ENCODE measurements at places on chromosomes 2 and 18. TPM values are rescaled to one million over a fixed set of nuclear protein-coding genes. Genes with fewer than 3 reads are reported as not detected.

TFPI gene
- 0.08 TPM for total RNA-seq

DNA sequence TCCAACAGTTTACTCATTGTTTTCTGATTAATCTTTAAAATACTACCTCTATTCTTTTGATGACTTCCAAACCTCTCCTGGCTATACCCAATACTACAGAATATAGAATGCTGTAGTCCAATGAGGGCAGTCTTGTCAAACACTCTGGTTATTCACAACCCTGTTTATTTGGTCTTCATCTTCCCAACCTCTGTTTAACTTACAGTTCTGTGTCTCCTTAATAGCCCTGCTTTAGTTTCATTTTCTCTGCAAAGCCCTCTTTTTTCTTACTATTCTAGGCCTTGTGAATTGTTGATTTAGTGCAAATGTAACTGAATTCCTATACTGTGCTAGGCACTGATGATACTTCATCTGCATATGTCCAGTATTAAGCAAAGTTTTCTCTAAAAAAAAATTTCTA, 40.0 kb downstream of the ACVR2A start:
- no peak for DNase-seq

- no peak for DNase-seq
Observed at GRCh38 chr2:43511199-43511598, 84.6 kb downstream of the THADA start.

LAMA3 gene
- not detected for total RNA-seq

- no peak for DNase-seq
Observed at GRCh38 chr2:190717306-190717705, 68.4 kb downstream of the NAB1 start.

DNA sequence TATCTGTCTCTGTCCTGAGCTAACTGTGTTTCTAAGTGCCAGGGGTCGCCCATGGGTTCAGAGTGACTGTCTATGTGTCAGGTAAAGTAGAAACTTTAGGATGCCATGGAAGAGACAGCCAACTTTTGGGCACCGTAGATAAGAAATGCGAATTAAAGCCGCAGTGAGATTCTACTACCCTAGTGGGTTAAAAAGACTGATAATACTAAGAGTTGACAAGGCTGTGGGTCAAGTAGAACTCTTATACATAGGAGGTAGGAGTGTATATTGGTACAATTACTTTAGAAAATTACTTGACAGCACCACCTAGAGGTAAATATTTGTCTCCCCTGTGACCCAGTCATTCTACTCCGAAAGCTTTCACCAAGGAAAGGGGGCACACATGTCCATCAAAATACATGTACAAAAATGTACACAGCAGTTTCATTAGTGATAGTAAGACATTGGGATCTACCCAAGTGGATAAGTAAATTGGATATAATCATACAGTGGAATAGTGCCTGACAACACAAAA, 371.3 kb downstream of the SLC4A3 start:
- DNase-seq: no peak

CNDP1 gene
- total RNA-seq: not detected

DNA sequence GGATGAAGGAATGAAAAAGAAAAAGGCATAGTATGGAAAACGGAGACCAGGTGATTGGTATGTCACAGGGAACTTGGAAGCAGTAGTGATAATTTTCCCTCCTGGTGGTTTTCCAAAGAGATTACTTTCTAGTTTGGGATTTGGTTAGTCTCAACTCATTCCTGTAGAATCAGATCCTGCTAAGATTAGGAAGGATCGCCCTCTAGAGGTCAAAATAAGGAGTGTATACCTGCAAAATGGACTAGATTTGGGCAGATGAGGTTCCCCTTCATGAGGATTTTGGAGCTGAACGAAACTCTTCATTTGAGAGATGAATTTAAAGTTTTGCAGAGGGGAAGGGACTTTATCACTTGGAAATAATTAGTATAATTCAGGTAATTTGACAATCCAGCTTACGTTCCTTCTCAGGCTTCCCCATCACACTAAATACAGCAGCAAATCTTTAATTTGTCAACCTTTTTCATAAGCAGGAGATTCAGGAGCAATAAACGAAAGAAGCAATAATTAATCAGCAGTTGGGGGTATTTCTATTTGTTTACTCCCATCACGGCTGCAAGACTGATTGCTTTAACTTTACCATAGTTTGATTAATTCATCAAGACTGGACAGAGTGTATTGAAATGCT, 65.2 kb downstream of the CCDC195 start:
- peak; percentile 19 for DNase-seq

- DNase-seq: no peak
Observed at GRCh38 chr2:103986001-103986400, 867.9 kb upstream of the POU3F3 start.

DNA sequence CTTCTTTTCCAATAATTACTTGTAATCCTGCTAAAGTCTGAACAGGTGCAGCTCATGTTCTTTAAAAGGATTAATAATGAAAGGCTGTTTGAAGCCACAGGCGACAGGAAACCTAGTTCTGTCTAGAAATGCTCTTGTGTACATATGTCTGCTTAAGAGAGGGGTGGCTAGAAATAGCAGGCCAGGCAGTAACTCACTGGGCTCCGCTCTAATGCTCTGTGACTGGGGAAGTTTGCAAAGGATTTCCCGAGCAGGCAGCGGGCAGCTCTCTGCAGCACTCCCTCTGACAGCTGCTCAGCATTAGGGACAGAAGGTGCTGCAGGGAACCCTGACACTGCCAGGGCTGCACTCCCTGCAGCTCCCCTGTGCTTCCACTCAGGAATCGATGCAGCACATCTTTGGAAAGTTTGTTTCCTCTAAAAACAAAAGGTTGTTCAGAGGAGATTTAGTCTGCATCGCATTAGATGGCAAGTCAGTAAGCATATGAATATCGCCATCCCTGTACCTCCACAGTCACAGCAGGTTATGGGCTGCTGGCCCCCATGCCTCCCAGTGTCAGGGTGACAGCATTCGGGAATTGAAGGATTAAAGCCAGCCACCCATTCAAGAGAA, 33.1 kb upstream of the TTC39C start:
- DNase-seq: no peak

NBAS gene
- total RNA-seq: 36.4 TPM

ABCB11 gene
- total RNA-seq: not detected

- no peak for DNase-seq
Observed at GRCh38 chr2:105795575-105795934, 50.8 kb downstream of the NCK2 start.

DNA sequence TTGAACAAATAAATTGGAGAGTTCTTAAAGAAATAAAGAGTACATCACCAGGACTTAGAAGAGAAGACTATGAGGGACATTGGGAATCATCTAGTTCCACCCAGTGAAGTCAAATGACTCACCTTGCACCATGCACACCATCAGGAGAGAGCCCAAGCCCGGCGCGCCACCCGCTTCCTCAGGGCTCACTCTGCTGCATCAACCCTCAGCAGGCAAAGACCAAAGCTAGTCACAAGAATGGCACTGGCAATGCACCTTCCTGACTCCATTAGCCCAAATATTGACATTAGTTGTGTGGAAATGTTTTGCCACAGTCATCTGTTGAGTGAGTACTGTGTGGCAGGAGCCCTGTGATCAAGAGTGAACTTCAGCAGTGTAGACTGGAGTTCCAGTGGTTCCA, 7.1 kb upstream of the LYPD6B start:
- no peak for DNase-seq

ITPRIPL1 gene
- total RNA-seq: 0.79 TPM

DNA sequence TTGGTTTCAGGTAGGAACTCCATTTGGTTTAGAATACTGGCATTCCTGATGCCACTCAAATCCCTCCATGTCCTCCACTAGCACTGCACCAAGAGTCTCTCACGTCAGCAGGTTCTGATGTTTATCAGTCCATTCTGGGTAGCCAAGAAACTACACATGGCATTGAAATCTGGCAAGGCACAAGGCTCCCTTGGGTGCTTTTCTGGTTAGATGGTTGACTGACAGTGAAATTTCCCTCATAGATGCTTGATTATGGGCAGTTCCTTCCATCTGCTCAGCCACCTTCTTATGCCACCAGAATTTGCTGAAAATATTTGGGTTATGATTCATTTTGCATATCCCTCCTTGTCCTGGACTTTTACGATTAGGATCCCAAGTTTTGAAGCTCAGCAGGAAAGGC, 32.6 kb downstream of the EDAR start:
- no peak for DNase-seq

DNA sequence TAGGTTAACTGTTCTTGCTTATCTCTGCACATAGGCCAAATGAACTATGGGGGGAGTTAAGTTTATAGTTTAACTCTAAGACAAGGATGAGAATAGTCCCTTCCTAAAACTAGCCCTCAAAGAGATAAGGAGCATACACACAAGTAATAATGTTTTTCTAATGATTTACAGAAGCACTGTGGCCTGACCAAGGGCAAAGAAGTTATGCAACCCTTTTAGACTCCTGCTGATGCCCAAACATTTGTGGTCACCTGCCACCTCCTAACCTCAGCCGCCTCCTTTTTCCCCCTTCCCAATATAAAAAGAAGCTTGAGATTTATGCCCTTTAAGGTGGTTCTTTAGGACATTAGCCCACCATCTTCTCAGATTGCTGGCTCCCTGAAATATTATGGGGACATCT, 357.7 kb downstream of the ALK start:
- no peak for DNase-seq

ASB1 gene
- 48.9 TPM for total RNA-seq

DNA sequence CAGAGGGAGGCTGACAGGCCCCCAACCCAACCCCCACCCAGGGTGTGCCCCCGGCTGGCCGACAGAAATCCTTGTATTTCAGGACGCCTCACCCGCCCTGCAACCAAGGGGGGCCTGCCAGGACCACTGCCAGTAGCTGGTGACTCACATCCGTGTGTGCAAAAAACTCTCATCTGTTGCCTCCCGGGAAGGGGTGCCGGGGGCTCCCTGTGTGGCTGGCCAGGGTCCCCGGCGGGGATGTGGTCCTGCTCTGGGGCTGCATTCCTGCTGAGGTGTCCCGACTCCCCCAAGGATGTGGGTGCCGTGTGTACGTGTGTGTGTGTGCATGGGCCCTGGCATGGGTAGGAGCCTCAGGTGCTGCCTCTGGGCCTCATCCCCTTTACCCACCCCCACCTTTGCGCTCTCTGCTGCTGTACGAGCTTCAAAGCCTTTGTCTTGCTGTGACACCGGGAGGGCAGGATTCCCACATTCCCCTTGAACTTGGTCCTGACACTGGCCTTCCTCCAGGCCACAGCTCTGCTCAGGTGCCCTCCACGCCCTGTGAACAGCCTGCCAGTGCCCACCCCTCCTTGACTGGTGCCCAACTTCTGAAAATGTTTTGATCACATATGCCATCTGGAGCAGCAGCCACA, 226.3 kb upstream of the HDAC4 start:
- DNase-seq: no peak

IL36B gene
- not detected for total RNA-seq

DNA sequence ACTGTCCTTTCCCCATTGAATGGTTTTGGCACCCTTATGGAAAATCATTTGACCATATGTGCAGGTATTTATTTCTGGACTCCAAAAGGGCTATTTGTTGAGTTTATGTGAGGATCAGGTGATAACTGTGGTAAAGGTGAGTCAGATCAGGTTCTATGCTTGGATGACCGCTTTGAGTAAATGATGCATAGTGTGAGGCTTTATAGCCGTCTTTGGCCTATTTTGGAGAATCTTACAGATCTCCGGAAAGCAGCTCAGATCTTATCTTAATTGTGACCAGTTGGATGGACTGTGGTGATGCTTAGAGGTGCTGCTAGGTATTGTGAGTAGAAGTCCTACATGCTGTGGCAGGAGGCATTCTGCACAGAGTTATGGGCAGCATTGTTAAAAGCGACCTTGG, 126.2 kb downstream of the METTL8 start:
- no peak for DNase-seq

SLC8A1 gene
- 22.8 TPM for total RNA-seq

DNA sequence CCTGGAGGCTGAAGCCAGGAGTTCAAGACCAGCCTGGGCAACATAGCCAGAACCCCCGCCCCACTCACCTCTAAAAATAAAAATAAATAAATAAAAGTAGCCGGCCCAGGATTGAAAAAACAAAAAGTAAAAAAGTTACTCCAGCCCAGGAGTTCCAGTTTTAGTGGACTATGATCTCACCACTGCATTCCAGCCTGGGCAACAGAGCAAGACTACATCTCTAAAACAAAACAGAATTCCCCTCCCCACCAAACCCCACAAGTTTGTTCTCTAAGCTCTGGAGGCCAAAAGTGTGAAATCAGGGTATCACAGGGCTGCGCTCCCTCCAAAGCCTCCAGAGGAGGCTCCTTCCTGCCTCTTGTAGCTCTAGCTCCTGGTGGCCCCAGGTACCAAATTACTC, 1.7 kb downstream of the D2HGDH start:
- DNase-seq: no peak

- no peak for DNase-seq
Observed at GRCh38 chr2:238688193-238689153, 159.4 kb upstream of the TWIST2 start.

- DNase-seq: no peak
Observed at GRCh38 chr2:215742021-215742420, 271.3 kb downstream of the MREG start.

- DNase-seq: no peak
Observed at GRCh38 chr2:63465633-63466032, 122.6 kb downstream of the WDPCP start.

HNMT gene
- total RNA-seq: 1.2 TPM

DNA sequence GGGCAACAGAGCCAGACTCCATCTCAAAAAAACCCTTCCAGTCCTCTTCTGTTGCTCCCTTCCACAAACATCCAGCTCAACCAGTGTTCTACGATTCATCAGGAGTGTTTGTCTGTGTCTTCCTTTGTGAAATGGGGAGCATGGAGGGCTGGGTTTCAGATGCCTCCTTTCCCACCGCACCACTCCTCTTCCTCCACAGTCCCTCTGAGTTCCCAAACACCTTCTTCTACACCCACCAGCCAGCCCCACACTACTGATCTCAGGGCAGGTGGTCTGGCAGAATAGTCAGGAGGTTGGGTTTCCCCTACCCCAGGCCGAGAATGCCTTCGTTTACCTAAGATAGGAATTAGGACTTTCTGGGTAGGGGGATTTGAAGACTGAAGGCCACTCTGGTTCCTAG, 36.9 kb downstream of the NGEF start:
- no peak for DNase-seq

GRCh38 chr2:24520175-24520574, 29.1 kb downstream of the NCOA1 start:
- DNase-seq: no peak

ALPG gene
- total RNA-seq: not detected

All from naive thymus-derived CD4-positive, alpha-beta T cell (primary cell).